GM23338 (cell line): ENCODE measurements at places on chromosomes 3 and 15. TPM values are rescaled to one million over a fixed set of nuclear protein-coding genes. Genes with fewer than 3 reads are reported as not detected.

LPP gene
- 35.2 and 36.2 TPM in 2 replicates for total RNA-seq

DNA sequence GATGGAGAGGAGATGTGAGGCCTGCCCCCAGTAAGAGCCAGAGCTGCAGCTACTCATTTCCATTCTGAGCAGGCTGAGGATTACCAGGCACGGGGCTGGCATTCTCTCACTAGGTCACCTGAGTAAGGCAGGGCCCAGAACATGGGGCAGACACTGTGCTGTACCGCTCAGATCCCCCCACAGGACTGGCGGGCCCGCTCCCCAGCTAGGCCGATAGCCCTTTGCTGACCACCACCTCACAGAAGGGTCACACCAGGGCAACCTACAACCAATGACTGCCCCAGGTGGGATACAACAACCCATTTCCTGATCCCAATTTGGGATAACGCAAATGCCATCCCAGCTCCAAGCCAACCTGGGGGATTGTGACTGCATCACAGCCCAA is 52.5 kb downstream of the OXNAD1 start:
- H3K36me3 ChIP-seq, result no peaks in the 10 kb centered on the region
- H3K27ac ChIP-seq, result no peak overlapping the region
- no peak for DNase-seq
- H3K4me1 ChIP-seq, result peaks cover 5% of the 10 kb centered on the region; the same call in 1 of the 2 replicates
- no peak overlapping the region for H3K4me3 ChIP-seq

GRCh38 chr3:152254041-152254440 is 14.7 kb upstream of the MBNL1 start:
- H3K4me1 ChIP-seq, result no peaks in the 10 kb centered on the region
- DNase-seq, result no peak
- no peak overlapping the region for H3K27ac ChIP-seq
- no peaks in the 10 kb centered on the region for H3K36me3 ChIP-seq
- no peak overlapping the region for H3K4me3 ChIP-seq

DNA sequence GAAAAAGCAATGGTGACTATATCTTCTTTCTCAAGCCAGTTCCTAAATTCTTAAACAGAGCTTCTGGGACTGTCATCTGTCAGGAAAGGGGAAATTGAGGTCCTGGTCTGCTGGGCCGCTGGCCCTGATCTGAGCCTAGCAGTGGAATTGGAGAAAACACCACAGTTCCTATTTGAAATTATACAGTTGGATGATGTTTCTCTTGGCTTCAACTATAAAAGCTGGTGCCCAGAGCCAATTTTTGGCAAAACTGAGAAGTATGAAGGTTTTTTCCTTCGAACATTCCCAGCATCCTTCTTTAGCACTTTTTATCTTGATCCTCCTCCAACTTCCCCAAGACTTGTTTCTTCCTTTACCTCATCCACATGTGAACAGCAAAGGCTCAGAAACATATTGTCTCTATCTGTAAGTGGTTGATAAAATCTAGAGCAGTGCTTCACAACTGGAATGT is 83.9 kb downstream of the CD47 start:
- H3K4me3 ChIP-seq, result no peak overlapping the region

SLC6A20 gene
- total RNA-seq, result 0.14 TPM in 1 of 2 replicates, not detected in the other

CPEB1 gene
- total RNA-seq, result 7.0 and 9.4 TPM in 2 replicates
